Fibroblast of the conjunctiva (primary cell): ENCODE measurements at places on chromosomes 7 and 10.

DNA sequence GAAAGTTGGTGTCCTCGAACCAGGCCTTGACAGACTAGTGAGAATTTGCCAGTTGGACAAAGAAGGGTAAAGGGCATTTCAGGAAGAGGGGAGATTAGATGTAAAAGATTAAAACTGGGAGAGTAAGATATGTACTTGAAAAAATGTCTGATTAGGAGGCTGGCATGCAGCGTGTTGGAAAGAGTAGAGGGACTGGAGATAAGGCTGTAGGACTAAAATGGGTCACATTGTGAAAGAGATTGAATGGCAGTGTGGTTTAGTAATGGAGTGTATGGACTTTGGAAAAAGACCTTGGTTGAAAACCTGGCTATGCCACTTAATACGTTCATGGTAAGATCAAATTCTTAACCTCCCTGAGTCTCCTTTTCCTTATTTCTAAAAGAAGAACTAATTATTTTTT, 14.1 kb downstream of the CREM start:
- no peak for DNase-seq

GRCh38 chr7:70619659-70620058, 512.3 kb upstream of the GALNT17 start:
- no peak for DNase-seq

DNA sequence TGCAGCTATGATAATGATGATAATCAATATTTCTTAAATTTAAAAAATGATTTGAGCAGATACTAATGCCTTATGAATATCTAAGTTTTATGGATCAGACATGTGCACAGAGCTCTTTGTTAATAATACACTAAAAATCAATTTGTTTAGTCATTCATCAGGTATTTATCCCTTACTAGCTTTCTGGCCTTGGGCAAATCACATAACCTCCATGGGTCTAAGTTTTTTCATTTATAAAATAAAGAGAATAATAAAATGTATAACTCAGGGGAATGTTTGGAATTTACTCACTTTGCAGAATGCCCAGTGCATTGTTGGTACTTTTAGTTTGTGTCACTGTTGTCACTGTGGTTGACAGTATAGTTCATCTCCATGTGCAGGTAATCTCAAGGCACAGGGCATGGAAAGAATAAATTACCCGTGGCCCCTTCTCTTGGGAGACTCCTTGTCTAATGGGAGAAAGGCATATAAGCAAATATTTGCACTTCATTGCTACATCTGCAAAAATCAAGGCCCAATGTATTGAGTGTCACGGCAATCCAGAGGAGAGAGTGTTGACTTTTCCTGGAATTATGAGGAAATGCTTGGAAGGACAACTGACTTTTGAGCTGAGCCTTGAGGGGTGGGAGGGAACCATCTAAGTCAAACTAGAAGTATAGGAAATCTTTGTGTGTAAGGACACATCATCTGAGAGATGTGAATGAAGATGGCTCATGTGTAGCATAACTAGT, 64.7 kb upstream of the CTTNBP2 start:
- DNase-seq, result no peak

DNA sequence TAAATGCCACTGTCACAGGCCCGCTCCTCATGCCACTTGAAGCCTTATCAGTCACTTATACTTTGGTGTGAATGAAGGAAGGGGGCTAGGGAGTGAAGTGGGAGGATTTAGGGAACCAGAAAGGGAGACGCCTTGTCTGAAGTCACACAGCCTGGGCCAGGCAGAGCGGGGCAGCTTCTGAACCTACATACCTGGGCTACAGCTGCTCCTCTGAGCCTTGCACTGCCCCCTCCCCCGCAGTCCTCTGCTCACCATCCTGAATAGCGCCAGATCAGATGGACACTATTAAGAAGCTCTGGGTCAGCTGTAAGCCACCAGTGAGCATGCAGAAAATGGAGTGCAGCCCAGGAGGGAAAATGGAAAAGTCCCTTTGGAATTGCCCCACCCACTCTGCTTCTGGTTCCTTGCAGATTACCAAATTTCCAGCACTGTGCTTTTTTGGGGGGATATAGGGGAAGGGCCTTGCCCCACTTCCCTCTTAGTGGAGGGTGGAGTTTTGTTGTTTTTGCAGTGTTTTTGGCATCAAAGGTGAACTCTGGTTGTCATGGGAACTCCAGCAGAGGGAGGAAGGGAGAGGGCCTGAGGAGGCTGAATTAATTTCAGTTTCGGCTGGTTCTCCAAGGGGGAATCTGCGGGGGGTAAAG, 35.0 kb upstream of the ADCYAP1R1 start:
- no peak for DNase-seq

DNA sequence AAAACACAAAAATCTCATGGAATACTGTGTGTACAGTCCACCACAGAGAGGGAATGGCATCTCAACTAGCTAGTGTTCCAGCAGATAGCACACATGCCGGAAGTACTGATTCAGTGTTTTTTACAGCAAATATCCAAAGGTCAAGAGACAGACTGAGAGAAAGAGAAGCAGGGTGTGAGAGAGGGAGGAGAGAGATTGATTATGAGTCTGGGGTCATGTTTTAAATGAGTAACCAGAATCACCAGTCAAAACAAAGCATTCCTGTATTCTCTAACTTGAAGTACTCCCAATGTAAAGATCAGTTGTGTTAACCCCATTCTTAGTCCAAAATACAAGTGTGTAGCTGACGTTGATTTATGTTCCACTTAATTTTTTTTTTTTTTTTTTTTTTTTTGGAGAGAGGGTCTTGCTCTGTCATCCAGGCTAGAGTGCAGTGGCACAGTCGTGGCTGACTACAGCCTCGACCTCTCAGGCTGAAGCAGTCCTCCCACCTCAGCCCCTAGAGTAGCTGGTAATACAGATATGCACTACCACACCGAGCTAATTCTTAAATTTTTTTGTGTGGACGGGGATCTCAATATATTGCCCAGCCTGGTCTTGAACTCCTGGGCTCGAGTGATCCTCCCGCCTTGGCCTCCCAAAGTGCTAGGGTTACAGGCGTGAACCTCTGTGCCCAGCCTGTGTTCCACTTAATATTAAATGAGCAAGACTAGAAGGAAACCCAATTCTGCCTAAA, 114.2 kb downstream of the TAF3 start:
- DNase-seq, result no peak

DNA sequence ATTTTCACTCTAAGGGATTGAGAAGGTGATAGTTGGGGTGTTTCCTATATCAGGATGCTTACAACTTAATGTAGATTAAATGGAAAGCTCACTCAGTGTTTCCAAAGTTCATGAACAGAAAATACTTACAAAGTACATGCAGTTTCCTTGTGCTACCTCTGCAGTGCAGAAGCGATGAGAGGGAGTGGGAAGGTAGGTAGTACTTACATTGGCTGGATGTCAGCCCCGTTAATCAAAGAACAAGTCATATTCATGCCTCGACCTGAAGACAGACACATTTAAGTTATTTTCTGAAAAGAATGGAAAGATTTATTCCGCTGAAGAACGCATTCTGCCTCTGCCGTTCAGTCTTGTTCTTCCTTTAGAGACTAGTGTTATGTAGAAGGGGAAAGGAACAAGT, 93.1 kb downstream of the ZMYND11 start:
- no peak for DNase-seq

DNA sequence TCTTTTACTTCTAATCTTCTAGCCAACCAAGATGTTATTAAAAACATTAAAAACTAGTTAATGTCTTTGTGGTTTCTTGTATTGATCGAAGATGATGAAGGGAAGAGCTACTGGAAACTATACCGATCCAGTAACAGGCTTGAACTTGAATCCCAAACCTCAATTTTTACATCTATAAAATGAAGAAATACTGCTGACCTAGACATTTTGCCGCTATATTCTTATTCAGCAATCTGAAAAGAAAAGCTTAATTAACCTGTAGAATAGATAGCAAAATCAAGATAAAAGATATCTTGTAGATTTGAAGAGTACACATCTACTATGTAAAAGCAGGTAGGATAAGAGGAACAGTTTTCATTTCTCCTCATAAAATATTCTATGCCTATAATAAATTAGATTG, 326.1 kb upstream of the LRRN3 start:
- DNase-seq, result no peak

DNA sequence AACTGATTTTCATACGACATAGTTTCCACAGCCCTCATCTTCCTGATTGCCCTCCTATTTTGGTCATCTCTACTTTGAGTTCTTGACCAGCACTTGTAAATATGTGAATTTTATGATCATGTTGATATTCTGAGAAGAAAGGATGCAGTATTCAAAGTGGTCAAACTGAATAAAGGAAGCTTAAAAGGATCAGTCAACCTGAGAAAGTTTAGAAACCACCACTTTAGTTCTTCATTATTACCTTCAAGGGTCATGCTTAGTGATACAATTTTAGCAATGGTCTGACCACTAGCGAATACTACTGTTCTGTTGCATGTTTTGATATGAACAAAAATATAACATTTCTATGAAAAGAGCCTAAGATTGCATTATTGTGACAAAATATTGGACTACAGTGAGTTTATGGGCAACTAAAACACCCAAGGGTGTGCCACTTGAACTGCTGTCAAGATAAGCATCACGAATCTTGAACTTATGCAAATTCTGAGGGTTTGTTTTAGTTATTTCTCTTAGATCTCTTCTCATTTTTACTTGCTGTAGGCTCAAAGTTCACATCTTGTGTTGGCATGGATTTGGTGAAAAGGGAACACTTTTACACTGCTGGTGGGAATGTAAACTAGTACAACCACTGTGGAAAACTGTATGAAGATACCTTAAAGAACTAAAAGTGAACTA, 247.7 kb downstream of the IPMK start:
- DNase-seq, result no peak

DNA sequence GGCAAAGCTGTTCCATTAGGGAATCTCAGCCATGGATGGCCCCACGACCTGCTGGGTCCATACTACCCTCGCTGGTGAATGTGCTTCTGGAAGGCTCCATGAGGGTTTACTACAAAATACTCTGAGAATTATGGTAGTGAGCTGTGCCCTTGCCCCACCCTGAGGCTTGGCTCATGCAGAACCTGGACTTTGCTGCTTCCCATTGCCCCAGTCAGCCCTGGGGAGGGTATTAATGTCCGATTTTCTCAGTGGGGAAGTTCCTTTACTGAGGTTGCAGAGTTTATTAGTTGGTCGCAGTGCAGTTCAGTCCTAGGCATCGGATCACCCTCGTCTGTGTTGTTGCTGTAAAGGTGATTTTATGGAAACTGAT, 310.1 kb downstream of the WDR37 start:
- DNase-seq, result no peak

- no peak for DNase-seq
Observed at GRCh38 chr7:152591976-152592375, 84.0 kb downstream of the XRCC2 start.

- no peak for DNase-seq
Observed at GRCh38 chr10:65033957-65034356, 1512.8 kb downstream of the REEP3 start.

- no peak for DNase-seq
Observed at GRCh38 chr7:77867537-77867865, 68.9 kb downstream of the PHTF2 start.

DNA sequence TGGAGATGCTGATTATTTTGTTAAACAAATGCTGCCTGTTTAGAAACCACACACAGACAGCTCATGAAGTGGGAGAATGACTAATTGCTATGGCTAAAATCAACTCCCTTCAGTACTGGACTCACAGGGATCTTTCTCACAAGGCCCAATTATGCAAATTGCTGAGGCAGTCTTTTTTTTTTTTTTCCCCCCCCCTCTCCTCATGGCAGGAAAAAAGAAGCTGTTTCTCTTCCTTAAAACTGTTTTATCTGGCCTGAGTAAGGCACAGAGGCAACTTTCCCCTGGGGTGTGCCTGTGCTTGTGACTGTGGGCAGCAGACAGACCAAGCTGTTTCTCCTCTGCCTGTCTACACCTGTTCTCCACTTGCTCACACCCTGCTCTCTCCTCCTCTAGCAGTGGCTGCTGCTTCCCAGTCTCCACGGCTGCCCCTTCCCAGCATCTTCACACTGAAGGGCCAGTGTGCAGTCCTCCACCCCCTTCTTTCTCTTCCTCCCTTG, 65.4 kb upstream of the STEAP1B start:
- DNase-seq, result no peak

- DNase-seq, result no peak
Observed at GRCh38 chr7:30896036-30896435, 15.6 kb upstream of the AQP1 start.

GRCh38 chr7:128112018-128112780, 81.0 kb upstream of the LRRC4 start:
- DNase-seq, result no peak

- no peak for DNase-seq
Observed at GRCh38 chr7:131154380-131154779, 173.3 kb upstream of the MKLN1 start.

- DNase-seq, result no peak
Observed at GRCh38 chr10:35378541-35379210, 42.4 kb downstream of the CCNY start.

GRCh38 chr7:47905076-47905920, 43.0 kb downstream of the PKD1L1 start:
- DNase-seq, result no peak

- DNase-seq, result peak; percentile 95
Observed at GRCh38 chr10:24383681-24384106, 174.8 kb downstream of the KIAA1217 start.

DNA sequence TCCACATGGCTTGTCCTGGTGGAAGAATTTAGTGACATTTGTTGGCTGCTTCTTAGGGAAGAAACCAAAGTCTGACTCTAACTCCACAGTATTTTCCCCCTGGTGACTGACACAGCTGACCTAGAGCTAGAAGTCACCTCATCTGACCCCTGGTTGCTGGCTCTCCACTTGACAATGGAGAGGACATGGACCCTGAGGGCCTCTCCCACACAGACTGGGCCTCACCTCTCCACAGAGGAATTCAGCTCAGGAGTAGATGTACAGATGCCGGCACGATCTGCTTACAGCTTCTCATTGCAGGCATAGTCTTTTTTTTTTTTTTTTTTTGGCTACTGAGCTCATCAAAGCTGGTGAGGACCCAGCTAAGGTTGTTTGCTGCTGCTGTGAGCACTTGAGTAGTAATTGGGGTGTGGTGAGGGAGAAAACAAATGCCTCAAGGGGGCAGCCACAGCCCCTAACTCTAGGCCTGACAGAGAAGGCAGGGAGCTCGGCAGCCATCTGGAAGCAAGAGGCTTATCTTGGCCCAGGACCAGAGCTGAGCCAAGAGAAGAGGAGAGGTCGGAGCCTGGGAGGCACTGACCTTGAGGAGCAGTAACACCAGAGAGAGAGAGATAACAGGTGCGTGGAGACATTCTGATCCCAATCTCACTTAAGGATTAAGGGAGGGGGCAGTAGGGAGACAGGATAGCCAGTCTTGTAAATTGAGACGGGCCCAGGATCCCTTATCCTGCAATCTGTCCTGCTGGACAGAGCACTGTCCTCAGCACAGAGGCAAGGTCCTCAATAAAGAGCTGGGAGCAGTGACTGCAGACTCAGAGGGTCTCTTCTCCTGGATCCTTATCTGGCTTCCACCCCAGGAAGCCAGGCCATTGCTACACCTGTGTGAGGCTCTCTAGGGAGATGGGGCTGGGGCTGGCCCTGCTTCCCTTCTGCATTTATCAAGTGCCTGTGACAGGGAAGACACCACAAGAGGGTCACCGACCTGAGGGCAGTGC, 9.4 kb downstream of the PRSS58 start:
- DNase-seq, result no peak

GRCh38 chr7:80815733-80816132, 103.1 kb downstream of the SEMA3C start:
- no peak for DNase-seq
